Liver (tissue), 10 donors: ENCODE measurements at places on chromosomes 4 and X. TPM values are rescaled to one million over a fixed set of nuclear protein-coding genes. Genes with fewer than 3 reads are reported as not detected.

The SH2D1A gene
- total RNA-seq: 0.75 TPM

DNA sequence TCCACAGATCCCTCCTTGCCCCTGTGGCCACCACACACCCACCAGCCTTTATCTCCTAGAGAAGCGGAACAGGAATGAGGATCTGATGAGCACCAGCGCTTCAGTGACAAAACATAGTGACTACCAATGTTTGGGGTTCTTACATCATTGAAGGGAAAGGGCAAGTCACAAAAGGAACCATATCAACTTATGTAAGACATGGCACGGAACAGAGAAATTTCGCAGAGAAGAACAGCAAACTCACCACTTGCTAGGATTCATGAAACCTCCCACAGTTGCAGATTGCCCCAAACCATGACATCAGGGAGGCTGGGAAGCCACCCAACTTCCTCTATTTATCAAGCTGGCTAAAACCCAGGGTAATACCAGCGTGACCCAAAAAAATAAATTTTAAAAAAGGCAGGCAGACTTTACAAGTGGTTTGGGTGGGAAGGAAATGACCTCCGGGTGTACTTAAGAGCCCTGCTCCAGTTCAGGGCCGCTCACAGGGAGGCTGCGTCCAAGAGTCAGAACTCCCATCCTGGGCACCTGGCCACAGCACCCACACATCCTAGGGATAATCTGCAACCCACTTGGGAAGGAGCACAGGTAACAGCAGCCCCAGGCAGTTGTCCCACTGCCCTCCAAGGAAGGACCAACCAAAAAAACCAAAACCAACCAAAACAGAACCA, 36.0 kb downstream of the ADGRG2 start:
- no peak for DNase-seq

- no peak for DNase-seq
These were observed 124.2 kb upstream of the EOLA2 start for GRCh38 chrX:150062292-150063137.

DNA sequence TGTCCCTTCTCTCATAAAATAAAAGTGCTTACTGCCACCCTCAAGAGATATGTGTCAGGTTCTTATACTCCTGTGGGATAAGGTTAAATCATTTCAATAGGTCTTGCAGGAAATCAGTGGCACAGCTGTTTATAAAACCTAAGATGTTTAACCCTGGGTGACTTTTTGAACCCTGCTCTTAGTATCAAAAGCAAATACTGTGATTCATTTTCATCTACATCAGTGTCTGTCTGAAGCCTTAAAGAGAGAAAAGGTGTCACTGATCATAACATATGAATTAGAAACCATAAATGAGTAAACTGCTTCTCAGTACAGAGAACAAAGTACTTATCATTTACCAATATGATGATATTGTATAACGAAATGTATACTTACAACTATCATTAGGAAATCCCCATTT, 59.0 kb downstream of the CCSER1 start:
- no peak for DNase-seq

GRCh38 chr4:7818399-7818911, 121.2 kb downstream of the AFAP1 start:
- no peak for DNase-seq

The STARD8 gene
- total RNA-seq: 9.8 TPM

DNA sequence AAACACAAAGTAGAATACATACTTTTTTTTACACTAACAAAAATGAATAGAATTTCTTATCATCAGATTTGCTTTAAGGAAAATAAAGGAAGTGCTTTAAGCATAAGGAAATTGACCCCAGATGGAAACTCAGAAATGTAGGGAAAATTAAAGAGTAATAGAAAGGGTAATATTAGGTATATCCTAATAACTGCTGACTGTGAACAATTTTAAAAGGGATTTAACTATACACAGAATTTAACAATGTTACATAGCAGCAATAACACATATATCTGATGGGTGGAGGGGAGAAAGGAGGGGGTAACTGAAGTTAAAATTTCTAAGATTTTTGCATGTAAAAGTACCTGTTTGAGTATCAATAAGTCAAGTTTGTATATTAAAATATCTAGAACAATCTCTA, 8.6 kb downstream of the CDKL2 start:
- DNase-seq: no peak

The ZNF41 gene
- total RNA-seq: 2.9 TPM

GRCh38 chr4:6188687-6189305, 11.6 kb downstream of the JAKMIP1 start:
- DNase-seq: no peak

- DNase-seq: no peak
These were observed 460.3 kb downstream of the MID1IP1 start for GRCh38 chrX:39261446-39262147.

DNA sequence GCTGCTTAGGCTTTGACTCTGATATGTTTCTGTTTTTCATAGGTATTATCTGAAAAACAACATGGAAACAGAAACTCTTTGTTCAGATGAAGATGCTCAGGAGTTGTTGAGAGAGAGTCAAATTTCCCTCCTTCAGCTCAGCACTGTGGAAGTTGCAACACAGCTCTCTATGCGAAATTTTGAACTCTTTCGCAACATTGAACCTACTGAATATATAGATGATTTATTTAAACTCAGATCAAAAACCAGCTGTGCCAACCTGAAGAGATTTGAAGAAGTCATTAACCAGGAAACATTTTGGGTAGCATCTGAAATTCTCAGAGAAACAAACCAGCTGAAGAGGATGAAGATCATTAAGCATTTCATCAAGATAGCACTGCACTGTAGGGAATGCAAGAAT, 238.6 kb downstream of the RAPGEF2 start:
- DNase-seq: no peak
